Right atrium auricular region (tissue), 2 donors: ENCODE measurements at places on chromosomes 16 and 17.
A peak's percentile ranks its signal among the peaks of the same experiment; 100 is the strongest.

DNA sequence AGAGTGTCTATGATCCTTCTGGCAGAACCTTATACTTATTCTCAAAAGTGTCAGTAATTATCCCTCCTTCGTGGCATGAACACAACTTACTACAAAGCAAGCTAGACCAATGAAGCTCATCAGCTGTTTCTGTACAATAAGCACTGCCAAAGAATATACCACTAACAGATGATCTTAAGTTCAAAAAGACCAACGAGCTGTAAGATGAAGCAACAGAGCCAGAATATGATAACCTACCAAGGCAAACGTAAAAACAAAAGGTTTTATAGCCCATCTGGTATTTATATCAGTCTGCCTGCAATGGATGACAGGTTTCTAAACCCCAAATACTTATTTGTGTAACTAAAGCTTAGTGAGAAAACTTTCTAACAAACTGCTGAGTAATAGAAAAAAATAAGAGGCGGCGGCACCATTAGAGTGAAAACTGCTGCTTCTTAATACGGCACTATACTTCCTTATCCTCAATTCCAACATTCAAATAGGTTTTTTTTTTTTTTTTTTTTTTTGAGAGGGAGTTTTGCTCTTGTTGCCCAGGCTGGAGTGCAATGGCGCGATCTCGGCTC lies 22.1 kb downstream of the NME2 start:
- no peak overlapping the region for H3K27ac ChIP-seq
- peaks cover 52% of the 10 kb centered on the region for H3K36me3 ChIP-seq
- no peak overlapping the region for H3K4me3 ChIP-seq
- no peaks in the 10 kb centered on the region for H3K27me3 ChIP-seq
- no peak for DNase-seq

- no peaks in the 10 kb centered on the region for H3K27me3 ChIP-seq
- H3K27ac ChIP-seq, result no peak overlapping the region
- no peaks in the 10 kb centered on the region for H3K4me1 ChIP-seq
Observed at GRCh38 chr17:29093090-29093871, 50.3 kb downstream of the PIPOX start.

DNA sequence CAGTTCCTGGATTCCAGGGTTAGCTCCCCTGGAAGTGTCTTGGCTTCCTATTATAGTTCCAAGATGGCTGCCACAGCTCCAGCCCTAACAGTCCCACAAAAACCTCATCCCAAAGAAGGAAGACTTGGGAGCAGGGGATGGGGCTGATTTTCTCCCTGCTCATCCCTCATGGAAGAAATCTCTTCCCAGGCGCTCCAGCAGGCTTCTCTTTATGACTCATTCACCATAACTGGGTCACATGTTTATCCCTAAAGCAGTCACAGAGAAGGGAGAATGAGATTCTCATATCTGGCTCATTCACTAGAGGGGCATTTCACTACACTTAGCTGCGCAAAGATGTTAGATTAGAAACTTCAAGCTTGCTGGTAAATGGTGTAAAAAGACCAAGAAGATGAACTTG lies 206.5 kb upstream of the IRX3 start:
- no peak for DNase-seq
- H3K36me3 ChIP-seq, result no peaks in the 10 kb centered on the region
- H3K27ac ChIP-seq, result no peak overlapping the region
- no peaks in the 10 kb centered on the region for H3K4me1 ChIP-seq
- H3K27me3 ChIP-seq, result no peaks in the 10 kb centered on the region

DNA sequence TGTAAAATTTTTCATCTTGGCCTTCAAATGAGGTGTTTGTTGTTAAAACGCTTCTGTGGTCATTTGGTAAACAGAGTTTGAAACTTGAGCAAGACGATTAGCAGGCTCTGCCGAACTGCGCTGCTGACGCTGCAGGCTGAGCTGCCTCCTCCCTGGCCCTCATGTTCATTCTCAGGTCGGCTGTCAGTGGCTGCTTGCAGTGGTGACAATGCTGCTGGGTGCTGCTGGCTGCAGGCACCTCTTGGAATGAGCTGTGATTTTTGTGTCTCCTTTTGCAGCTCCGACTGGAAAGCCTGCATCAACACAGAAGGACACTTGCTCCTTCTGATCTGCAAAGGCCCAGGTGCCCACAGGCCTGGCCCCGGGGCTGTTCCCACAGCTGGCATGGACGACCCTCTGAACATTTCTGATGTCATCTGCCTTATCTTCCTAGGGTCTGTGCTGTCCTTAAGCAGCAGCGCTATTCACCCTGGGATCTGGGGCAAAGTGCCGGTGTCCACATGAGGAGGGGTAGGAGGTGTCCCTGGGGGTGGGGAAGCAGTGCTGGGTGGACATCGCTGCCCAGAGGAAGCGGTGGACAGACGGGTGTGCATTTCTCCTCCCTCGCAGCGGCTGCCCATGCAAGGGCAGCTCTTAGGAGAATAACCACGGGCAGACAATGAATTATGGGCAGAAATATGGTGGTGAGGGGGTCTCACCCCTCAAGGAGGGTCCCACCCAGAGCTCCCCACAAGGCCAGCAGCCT lies 23.1 kb upstream of the OSGIN1 start:
- DNase-seq, result no peak
- H3K27ac ChIP-seq, result no peak overlapping the region
- H3K4me1 ChIP-seq, result no peaks in the 10 kb centered on the region
- no peaks in the 10 kb centered on the region for H3K27me3 ChIP-seq
- peaks cover 3% of the 10 kb centered on the region for H3K36me3 ChIP-seq

DNA sequence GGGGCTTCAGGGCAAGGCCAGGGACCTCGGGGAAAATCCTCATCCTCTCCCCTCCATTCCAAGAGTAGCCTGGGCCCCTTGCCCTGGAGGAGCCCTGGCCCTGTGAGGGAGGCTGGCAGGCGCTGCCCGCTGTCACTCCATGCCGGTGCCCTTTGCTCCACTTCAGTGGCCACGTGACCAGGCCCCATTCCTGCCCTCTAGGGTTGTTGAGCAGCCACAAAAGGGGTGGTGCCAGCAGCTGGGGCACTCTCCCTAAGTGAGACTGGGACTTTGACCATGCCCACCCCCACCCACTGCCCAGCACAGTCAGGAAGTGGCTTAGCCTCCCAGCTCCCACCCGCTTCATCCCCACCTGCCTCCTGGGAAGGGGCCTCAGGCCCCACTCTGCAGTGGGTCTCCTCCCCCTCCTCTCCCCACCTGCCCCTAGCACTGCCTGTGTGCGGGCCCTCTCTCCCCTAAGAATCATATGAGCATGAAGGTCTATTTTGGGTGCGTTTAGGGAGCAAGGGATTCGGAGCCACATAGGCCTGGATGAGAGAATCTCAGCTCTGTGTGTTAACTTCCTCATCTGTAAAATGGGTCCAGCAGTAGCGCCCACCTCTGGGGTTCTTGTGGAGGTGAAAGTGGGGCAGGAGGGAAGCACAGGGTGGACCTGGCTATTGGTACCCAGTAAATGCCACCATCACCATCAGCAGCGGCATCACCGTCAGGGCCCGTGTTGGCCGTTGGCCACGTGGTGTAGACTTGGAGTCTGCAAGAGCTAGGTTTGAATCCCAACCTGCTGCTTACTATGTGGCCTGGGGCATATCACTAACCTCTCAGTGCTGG lies 7.2 kb downstream of the PDK2 start:
- H3K27me3 ChIP-seq, result no peaks in the 10 kb centered on the region
- peak overlapping the region; percentile 7 for H3K4me3 ChIP-seq
- H3K27ac ChIP-seq, result peak overlapping the region; percentile 94
- peaks cover 64% of the 10 kb centered on the region for H3K4me1 ChIP-seq
- H3K36me3 ChIP-seq, result peaks cover 64% of the 10 kb centered on the region

DNA sequence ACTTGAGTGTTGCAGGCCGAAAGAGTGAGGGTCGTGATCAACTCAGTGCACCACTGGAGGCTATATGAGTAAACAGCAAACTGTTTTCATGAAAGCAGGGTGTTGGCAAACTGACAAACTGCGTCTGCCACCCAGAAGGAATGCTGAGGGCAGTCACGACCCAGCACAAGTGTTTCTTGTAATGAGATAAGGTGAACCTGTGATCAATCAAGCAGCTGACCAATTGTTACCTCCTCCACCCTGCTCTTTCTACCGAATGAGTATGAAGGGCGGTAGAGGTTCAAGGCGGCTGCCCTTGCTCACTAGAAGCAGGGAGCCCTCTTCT lies 5.5 kb upstream of the SRL start:
- no peak overlapping the region for H3K4me3 ChIP-seq
- peak overlapping the region; percentile 70 for H3K27ac ChIP-seq
- no peaks in the 10 kb centered on the region for H3K36me3 ChIP-seq

DNA sequence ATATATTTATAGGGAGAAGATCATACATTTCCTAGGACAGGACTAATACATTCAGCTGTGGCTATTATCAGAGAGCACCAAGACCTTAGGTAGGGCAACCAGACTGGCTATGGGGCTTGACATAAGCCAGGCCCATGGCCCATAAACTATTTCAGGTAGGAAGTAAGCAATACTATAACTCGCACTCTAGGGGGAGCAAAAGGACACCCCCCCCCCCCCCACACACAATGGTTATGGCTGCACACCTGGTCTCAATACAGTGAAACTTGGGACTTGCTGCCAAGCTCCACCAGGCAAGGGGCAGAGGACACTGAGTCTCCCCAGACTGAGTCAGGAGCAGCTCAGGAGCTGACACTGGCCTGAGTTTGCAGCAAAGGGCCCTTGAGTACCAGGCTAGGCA lies 348.9 kb upstream of the ASIC2 start:
- no peak overlapping the region for H3K27ac ChIP-seq
- no peak for DNase-seq
- H3K4me1 ChIP-seq, result no peaks in the 10 kb centered on the region
- H3K27me3 ChIP-seq, result no peaks in the 10 kb centered on the region

DNA sequence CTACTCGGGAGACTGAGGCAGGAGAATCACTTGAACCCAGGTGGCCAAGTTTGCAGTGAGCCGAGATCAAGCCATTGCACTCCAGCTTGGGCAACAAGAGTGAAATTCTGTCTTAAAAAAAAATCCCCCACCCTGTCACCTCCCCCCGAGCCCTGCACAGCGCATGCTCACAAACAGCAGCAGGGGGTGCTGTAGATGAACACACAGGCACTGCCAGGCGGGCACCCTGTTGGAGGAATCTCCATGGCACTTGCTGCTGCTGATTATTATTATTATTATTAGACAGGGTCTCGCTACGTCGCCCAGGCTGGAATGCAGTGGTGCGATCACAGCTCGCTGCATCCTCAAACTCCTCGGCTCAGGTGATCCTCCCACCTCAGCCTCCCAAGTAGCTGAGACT lies 24.6 kb downstream of the FZD2 start:
- no peaks in the 10 kb centered on the region for H3K4me1 ChIP-seq
- no peaks in the 10 kb centered on the region for H3K27me3 ChIP-seq
- H3K4me3 ChIP-seq, result no peak overlapping the region

DNA sequence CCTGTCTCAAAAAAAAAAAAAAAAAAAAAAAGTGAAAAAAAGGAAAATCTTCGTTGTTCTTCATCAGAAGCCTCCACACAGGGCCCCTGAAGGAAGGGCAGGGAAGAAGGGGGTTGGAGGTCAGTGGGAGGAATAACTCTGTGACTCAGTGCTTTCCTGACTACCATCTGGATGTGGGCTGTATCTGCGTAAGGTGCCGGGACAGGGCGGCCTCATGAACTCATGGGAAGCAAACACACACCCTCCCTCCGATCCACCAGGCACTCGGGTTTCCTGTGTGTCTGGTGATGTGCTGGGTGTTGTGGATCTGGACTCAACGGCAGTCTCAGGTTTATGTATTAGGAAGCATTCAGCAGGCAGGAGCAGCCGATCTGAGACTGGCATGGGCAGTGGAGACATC lies 691.6 kb downstream of the WWOX start:
- no peak overlapping the region for H3K27ac ChIP-seq
- no peak for DNase-seq
- no peaks in the 10 kb centered on the region for H3K36me3 ChIP-seq
- no peak overlapping the region for H3K4me3 ChIP-seq

GRCh38 chr17:80395402-80396151 lies 19.4 kb upstream of the ENDOV start:
- no peak for DNase-seq
- no peaks in the 10 kb centered on the region for H3K27me3 ChIP-seq
- no peak overlapping the region for H3K4me3 ChIP-seq

GRCh38 chr17:79294459-79295071 lies 219.9 kb downstream of the ENGASE start:
- H3K4me1 ChIP-seq, result no peaks in the 10 kb centered on the region
- no peaks in the 10 kb centered on the region for H3K27me3 ChIP-seq
- H3K36me3 ChIP-seq, result no peaks in the 10 kb centered on the region
- no peak overlapping the region for H3K4me3 ChIP-seq
- no peak overlapping the region for H3K27ac ChIP-seq

DNA sequence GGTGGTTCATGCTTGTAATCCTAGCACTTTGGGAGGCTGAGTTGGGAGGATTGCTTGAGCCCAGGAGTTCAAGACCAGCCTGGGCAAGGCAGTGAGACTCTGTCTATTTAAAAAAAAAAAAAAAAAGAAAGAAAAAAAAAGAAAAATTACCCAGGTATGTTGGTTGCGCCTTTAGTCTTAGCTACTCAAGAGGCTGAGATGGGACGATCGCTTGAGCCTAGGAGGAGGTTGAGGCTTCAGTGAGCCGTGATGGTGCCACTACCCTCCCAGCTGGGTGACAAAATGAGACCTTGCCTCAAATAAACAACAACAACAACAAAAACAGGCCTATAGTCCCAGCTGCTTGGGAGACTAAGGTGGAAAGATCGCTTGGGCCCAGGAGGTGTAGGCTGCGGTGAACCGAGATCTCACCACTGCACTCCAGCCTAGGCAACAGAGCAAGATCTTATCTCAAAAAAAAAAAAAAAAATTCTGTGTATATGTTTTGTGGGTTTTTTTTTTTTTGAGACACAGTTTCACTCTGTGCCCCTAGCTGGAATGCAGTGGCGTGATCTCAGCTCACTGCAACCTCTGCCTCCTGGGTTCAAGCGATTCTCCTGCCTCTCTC lies 12.5 kb upstream of the ANKRD40CL start:
- no peaks in the 10 kb centered on the region for H3K36me3 ChIP-seq
- DNase-seq, result no peak
- H3K4me1 ChIP-seq, result no peaks in the 10 kb centered on the region
- no peaks in the 10 kb centered on the region for H3K27me3 ChIP-seq

DNA sequence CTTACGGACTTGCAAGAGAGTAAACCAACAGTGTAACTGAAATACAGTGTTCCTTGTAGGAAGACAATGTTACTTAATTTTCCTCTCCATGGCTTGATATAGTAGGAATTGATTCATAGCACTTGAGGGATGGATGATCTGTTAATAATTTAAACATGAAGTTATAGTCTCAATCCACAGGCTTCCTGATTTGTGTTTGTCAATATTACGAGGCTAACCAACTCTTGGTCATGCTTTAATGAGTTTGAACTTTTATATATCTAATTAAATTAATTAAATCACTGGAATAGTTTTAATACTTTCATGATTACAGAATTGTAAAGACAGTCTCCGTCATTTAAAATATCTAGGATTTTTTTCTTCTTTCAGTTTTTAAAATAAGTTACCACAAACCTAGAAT lies 112.0 kb upstream of the HAS3 start:
- H3K4me1 ChIP-seq, result no peaks in the 10 kb centered on the region
- DNase-seq, result no peak
- H3K36me3 ChIP-seq, result no peaks in the 10 kb centered on the region
- H3K27ac ChIP-seq, result no peak overlapping the region
- no peak overlapping the region for H3K4me3 ChIP-seq
